Skeletal muscle cell (primary cell): ENCODE measurements at places on chromosomes 6 and 20.

GRCh38 chr20:19993958-19994669 is 23.0 kb upstream of the NAA20 start:
- DNase-seq: no peak

GRCh38 chr20:2004171-2004570 is 10.3 kb upstream of the PDYN start:
- no peak for DNase-seq

- no peak for DNase-seq
Observed at GRCh38 chr20:60192326-60192725, 234.1 kb downstream of the CDH26 start.

DNA sequence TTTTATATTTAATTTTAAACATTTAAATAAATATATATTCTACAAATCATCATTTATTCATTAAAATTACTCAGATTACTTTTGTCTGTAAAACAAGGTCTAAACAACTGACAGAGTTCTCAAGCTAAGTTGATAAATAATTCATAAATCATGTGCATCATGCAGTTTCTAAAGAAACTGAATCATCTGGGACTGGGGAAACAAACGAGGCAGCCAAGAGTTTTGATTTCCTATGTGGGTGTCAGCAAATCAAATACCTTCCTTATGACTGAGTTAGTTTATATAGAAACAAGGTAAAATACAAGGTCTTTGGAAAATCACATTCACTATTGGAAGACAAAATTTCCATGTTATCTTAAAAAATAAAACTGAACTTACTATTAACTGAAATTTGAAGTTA is 149.9 kb upstream of the BEND6 start:
- no peak for DNase-seq

GRCh38 chr6:45990162-45990561 is 25.5 kb downstream of the CLIC5 start:
- no peak for DNase-seq

- no peak for DNase-seq
Observed at GRCh38 chr6:36052097-36052496, 24.5 kb downstream of the MAPK14 start.

GRCh38 chr20:22408521-22409402 is 175.6 kb downstream of the FOXA2 start:
- DNase-seq: no peak

GRCh38 chr6:18387061-18387721 is at the start of gene RNF144B:
Gene RNF144B (plus strand): TSS chr6:18387350. CDS start chr6:18399535, 12,185 bp downstream.
- DNase-seq: no peak

DNA sequence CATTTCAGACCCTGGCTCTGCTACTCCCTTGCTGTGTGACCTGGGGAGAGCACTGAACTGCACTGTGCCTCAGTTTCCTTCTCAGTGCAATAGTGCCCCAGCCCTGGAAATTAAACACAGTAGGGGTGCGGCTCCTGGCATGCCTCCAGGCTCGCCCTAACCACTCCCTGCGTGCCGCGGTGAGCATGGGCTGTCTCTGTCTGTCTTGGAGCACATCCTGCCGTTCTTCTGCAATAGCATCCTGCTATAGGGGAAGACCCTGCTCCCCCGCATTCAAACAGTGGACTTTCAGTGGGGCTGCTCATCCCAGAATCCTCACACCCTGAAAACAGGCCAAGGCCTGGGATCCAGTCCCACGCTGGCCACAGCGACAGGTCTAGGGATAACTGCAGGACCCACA is 129.5 kb downstream of the FOXC1 start:
- DNase-seq: no peak

- DNase-seq: no peak
Observed at GRCh38 chr6:151025076-151025475, 159.6 kb downstream of the MTHFD1L start.

DNA sequence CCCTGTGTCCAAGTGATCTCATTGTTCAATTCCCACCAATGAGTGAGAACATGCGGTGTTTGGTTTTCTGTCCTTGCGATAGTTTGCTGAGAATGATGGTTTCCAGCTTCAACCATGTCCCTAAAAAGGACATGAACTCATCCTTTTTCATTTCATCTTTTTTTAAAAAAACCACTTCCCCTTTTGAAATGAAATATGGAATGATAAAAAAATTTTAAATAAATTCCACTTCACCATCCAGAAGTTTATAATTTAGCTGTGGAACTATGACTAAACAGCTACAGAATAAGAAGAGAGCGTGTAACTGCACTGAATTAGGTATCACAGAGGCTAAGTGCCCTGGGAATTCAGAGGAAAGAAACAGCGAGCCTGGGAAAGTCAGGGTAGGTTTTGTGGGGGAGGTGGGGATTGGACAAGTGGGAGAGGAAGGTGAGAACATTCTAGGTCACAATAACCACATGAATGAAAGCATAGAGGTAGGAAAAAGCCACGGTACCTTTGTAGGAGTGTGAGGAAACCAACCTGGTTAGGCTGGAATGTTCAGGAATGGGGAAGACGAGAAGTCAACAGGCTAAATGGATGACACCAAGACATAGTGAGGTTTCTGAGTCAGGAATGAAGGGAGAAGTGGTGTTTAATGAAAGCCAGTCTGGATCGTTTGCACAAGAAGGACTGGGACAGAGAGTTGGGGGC is 11.0 kb downstream of the TRIM10 start:
- DNase-seq: no peak

DNA sequence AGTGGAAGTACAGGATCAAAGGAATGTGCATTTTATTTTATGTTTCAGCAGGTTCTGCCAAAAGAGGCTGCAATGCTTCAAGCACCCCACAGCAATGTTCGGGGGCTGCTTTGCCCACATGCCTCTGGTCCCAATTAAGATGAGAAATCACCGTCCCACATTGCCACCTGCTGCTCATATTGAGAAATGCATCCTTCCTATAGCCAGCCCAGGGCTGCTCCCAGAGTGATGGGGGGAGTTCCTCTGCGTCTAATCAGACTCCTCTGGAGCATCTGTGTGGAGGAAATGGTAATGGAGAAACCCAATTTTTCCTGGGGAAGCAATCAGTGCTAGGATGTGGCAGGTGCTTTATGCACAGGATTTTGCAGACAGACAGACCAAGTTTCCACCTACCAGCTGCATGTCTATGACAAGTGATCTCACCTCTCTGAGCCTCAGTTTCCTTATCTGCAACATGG is 33.7 kb downstream of the PTGIS start:
- peak; percentile 3 for DNase-seq

DNA sequence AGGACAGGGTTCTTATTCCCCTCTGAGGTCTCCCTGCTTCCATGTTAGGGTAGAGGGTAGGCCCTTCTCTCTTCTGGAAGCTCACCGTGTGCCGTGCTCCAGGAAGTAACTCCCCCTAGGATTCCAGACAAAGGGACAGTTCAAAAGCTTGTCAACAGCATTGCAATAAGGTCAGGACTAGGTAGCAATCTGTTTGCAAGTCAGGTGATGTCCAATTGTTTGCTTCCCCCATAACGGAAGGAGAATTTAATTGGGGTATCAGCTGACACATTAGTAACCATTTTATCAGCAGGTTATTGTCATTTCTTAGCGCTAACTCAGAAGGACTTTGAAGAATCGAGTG is 41.9 kb downstream of the SYNJ2 start:
- DNase-seq: no peak
